ENCODE measurements at places on chromosomes 5 and 9.

DNA sequence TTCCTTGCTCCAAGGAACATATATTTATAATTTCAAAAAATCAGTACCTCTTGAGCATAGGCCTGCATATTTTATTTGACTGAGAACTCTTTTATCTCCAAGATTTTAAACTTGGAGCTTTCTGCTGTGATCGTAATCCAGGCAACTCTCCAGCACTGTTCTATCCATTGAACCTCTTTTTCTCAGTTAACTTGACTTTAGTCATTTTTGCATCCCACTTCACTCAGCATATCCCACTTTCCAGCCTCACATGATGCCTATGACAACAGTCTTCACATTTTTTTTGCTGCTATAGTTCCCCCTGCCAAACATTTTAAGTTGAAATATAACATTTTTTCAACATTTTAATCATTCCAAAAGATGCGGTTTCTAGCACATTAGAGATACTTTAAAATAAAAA lies 9.1 kb upstream of the PSIP1 start:
- no peak for DNase-seq

DNA sequence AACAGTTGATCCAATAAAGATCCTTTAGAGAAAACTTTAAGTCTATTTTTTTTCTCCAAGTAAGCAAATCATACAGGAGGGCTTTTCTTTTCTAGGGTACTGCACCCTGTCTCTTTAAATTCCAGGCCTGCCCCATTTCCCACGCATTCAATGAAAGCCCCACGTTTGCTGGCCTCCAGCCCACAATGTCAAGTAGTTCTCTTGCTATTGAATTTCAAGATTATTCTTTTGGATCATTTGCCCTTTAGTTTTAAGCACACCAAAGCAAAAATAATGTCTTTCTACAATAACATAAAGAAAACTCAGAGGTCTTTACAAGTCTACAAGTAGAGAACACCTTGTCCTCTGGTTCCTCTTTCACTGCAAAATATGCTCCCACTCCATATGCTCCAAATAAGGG lies 15.6 kb downstream of the MLLT3 start:
- DNase-seq = no peak

GRCh38 chr5:173302546-173303155 lies 25.6 kb downstream of the STC2 start:
- DNase-seq = no peak

- DNase-seq = no peak
Observed at GRCh38 chr5:38375423-38375822, 117.1 kb downstream of the EGFLAM start.

- no peak for DNase-seq
Observed at GRCh38 chr5:175328176-175328575, 115.8 kb downstream of the DRD1 start.

GRCh38 chr9:128286440-128286839 lies 10.4 kb downstream of the SWI5 start:
- DNase-seq = no peak

- DNase-seq = no peak
Observed at GRCh38 chr9:32455738-32456137, 70.3 kb downstream of the RIGI start.

GRCh38 chr9:107637421-107638420 lies 148.2 kb upstream of the KLF4 start:
- no peak for DNase-seq

DNA sequence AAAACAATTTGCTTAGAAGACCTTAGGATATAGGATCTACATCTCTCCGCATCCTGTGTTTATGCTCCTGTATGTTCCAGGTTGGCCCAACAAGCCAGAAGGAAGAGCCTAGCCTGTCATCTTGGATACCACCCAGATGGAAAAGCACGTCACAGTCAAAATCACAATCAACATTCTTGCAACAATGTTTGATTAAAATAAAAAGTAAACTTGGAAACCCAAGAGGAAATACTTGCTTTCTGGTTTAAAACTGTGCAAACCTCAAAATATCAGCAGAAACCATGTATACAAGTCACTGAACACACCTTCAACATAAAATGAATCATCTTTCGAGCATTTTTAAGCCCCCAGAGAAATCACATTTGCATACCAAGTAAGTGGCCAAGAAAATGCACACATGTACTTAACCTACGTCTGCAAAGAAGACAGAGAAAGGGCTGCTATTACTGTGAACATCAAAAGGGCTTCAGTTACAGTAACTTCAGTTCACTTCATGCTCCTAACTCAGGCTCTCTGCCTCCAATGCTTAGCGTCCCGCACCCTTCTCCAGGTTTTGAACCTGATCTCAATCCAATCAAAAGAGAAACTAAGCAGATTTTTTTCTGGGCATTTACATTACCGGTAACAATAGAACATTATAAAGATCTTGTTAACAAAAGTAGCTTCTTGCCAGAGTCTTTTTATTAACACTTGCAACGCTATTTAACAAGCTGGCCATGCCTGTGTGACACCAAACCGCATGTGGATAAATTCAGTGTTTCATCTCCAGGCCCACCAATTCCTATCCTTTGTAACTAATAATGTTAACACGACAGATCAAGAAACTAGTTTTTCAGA lies 1.3 kb downstream of the ENC1 start:
- DNase-seq = no peak

GRCh38 chr5:121373371-121373770 lies 478.3 kb upstream of the FTMT start:
- no peak for DNase-seq

DNA sequence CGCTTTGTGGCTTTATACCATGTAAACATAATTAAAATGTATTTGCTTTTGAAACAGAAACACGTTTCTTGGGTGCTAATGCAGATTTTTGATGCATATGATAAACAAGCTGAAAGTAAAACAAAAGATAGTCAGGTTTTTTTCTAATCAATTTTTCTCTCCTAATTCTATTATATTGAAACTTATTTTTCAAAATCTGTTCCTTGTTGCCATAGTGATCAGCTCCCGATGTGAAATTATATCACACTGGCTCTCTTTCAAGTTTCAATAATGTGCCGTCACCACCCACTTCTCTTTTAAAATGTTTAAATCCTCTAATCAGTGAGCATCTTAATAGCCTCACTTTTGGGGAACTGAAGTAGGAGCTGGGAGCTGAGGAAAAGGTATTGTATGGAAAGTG lies 36.4 kb upstream of the DAPK1 start:
- no peak for DNase-seq

DNA sequence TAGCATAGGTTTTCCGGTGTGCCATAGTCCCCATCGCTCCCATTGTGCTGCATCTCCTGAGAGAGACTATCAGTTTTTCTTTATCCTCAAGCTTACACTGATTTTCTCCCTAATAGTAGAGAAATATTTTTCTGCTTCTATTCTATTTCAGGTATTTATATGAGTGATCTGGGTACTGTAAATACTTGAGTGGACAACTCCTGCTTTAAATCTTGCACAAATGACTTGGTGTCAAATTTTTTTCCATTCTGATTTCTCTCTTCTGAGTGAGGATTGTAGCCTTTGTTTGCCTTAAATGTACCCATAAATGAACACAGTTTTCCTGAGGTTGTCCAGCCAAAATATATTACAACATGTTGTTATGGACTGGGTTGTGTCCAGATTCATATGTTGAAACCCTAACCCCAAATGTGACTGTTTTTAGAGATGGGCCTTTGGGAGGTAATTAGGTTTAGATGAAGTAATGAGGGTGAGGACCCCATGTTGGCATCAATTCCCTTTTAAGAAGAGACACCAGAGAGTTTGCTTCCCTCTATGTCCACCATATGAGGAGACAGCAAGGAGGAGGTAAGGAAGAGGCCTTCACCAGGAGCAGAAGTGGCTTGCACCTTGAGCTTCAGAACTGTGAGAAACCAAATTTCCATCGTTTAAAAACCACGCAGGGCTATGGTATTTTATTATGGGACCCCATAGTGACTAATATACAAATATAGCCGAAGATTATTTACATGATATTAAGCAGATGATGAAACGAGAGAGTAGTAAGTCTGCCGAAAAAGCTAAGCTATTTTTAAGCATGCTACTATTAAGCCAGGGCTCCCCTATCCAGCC lies 336.4 kb upstream of the MPDZ start:
- DNase-seq = no peak

- DNase-seq = no peak
Observed at GRCh38 chr9:35481347-35481975, 8.4 kb upstream of the RUSC2 start.

DNA sequence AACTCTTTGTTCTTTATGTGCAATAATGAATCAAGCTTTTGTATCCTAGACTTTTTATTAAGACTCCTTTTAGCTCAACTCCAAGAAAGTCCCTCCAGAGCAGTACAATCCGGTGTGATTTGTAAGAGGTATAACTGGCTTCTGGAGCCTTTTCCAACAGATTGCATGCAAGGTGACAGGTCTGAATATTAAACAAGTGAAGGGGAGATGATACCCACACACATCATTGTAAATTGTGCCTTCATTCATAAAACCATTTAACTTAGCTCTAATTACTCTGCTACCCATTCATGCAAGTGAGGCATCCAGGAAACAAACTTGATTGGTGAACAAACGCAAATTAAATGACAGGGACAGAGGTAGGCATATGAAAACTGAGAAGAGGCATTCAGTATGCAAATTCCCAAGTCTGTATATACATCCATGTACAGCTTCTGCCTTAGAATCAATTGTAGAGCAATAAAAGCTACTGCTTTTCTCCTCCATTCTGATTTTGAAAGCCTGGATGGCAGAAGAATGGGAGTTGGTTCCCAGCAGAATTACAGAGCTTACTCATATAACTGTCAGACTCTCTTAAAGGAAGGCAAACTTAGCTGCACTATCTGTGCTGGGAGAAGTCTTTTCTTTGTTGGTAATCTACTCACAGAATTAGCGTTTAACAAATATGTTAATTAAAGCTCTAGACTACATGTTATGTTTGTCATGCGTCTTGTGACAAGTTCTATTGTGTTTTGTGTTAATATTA lies 261.0 kb upstream of the CDH6 start:
- DNase-seq = no peak

- no peak for DNase-seq
Observed at GRCh38 chr5:116718317-116718716, 143.7 kb upstream of the SEMA6A start.

DNA sequence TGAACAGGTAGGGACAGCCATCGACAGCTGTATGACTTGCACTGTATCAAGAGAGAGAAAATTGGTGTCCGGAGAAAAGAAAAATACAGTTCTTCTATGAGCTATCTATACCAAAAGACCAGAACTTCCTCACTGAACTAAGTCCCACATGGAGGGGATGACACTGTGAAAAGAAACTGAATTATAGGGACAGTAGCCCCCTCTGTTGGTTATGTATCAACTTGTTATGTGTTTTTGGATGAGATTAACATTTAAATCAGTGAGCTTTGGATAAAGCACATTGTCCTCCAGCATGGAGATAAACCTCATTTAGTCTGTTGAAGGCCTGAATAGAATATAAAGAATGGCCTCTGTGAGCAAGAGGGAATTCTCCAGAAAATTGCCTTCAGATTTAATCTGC lies 176.6 kb upstream of the SH3GL2 start:
- no peak for DNase-seq

- no peak for DNase-seq
Observed at GRCh38 chr5:120405923-120406322, 58.2 kb upstream of the PRR16 start.

- no peak for DNase-seq
Observed at GRCh38 chr9:122816163-122816867, 12.1 kb downstream of the PDCL start.

GRCh38 chr5:104987074-104987473 lies 1424.5 kb upstream of the NUDT12 start:
- DNase-seq = no peak

DNA sequence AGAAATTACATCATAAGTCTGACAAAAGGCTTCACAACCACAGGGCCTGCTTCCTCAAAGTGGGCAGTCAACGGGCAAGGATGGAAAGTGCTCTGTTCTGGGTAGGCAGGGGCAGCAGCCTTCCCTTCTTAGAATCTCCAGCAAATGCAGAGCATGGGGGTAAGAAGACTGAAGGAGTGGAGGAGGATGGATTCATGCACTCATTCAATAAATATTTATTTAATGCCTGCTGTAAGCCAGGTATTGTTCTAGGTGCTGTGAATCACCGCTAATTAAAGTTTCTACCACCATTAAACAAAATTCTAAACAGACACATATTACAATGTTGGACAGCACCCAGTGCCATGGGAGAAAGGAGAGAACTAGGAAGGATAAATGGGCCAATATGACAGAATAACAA lies 195.6 kb downstream of the ELAVL2 start:
- no peak for DNase-seq

- DNase-seq = no peak
Observed at GRCh38 chr5:36606036-36606427, 374 bp upstream of the SLC1A3 start.

DNA sequence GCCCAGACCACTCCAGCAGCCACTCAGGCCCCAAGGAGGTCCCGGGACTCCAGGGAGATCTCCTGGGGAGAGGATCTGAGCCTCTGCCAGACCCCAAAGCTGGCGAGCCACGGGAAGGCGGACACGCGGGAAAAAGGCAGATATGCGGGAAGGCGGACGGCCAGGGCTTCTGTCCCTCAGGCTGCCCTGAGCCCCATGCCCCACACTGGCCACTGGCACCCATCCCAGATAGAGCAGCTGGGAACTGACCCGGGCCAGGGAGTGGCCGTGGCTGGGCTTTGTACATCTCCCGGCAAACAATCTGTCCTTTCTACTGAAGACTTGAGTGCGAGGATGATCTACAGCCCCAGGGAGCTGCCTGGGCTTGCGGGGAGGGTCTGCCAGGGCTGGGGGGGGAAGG lies 21.1 kb upstream of the NOTCH1 start:
- no peak for DNase-seq

- DNase-seq = no peak
Observed at GRCh38 chr5:27217155-27217956, 179.0 kb upstream of the CDH9 start.

- DNase-seq = no peak
Observed at GRCh38 chr5:124238350-124238749, 508.1 kb downstream of the ZNF608 start.

GRCh38 chr9:110048403-110048975 lies 159.5 kb downstream of the C9orf152 start:
- DNase-seq = peak; percentile 48

GRCh38 chr5:122314036-122314435 lies 2.0 kb downstream of the SNCAIP start:
- no peak for DNase-seq

GRCh38 chr9:14907696-14908095 lies 2.5 kb downstream of the FREM1 start:
- no peak for DNase-seq

DNA sequence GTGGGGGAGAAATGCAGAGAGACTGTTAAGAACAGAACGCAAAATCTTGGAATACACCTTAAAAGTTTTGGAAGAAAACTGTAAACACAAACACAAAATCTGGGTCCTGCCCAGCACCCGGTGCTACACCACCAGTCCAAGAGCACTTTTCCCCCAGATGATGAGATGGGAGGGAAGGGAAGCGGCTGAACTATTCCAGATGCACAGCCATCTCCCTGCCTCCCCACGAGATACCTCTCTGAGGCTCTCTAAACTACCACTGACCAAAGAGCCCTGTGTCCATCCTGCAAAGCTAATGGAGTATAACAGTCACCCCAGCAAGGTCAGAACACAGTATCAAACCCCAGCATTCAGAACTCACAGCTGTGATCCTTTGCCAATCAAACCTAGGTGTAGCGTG lies 8.0 kb downstream of the SPARC start:
- DNase-seq = no peak

Data from stimulated activated CD8-positive, alpha-beta memory T cell treated with anti-CD3 and anti-CD28 coated beads, Interleukin-15, amount 100 ng/mL, for 24 hours (primary cell).